Umbilical cord (tissue), 2 donors: ENCODE measurements at places on chromosomes 7 and 10. TPM values are rescaled to one million over a fixed set of nuclear protein-coding genes. Genes with fewer than 3 reads are reported as not detected.

Gene CRPPA
- total RNA-seq, result 12.3 TPM

Gene ACSL5
- total RNA-seq, result 3.1 TPM

Gene PPP1R9A
- 10.4 TPM for total RNA-seq

Gene COMTD1
- 15.9 TPM for total RNA-seq

Gene GSTO1
- total RNA-seq, result 58.5 TPM

Gene ITGA8
- 1.7 TPM for total RNA-seq

Gene SMKR1
- not detected for total RNA-seq

Gene CHST15
- total RNA-seq, result 12.5 TPM

- peak; percentile 91 for DNase-seq
These were observed 94.0 kb downstream of the SORBS1 start for GRCh38 chr10:95467162-95467599.

GRCh38 chr10:103058034-103058433 is 135.0 kb downstream of the NT5C2 start:
- DNase-seq, result no peak

- DNase-seq, result no peak
These were observed 203.5 kb upstream of the PHF14 start for GRCh38 chr7:10770176-10770575.

DNA sequence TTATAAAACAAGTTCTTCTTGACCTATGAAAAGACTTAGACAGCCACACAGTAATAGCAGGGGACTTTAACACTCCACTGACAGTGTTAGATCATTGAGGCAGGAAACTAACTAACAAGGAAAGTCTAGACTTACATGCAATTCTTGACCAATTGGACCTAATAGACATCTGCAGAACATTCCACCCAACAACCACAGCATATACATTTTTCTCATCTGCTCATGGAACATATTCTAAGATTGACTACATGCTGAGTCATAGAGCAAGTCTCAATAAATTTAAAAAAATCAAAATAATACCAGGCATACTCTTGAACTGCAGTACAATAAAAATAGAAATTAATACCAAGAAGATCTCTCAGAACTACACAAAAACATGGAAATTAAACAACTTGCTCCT is 219.5 kb upstream of the HPS1 start:
- no peak for DNase-seq

- DNase-seq, result no peak
These were observed 397.8 kb downstream of the GFRA1 start for GRCh38 chr10:115875172-115875571.

- no peak for DNase-seq
These were observed 6.3 kb downstream of the LIPJ start for GRCh38 chr10:88592906-88593305.

DNA sequence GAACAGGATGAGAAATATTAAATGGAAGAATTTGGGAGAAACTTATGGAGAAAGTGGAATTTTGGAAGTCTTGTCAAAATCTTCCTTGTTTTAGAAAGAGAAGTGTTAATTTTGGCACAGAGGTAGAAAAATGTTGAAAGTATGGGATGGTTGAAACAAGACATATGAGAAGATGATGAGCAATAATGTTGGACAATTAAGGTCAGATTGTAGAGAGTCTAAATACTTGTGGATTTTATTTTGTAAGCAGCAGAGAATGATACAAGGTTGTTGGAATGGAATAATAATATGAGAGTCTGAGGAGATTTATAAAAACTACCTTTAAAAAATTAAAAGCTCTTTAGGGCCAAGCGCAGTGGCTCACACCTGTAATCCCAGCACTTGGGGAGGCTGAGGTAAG is 34.6 kb downstream of the PHTF2 start:
- DNase-seq, result no peak

GRCh38 chr7:148624735-148625134 is 34.2 kb downstream of the C7orf33 start:
- no peak for DNase-seq

GRCh38 chr7:44709945-44710596 is 38.6 kb upstream of the ZMIZ2 start:
- no peak for DNase-seq

- DNase-seq, result no peak
These were observed 18.6 kb downstream of the NUDCD3 start for GRCh38 chr7:44471850-44472249.

GRCh38 chr7:91942312-91942711 is 1.6 kb downstream of the AKAP9 start:
- DNase-seq, result no peak

DNA sequence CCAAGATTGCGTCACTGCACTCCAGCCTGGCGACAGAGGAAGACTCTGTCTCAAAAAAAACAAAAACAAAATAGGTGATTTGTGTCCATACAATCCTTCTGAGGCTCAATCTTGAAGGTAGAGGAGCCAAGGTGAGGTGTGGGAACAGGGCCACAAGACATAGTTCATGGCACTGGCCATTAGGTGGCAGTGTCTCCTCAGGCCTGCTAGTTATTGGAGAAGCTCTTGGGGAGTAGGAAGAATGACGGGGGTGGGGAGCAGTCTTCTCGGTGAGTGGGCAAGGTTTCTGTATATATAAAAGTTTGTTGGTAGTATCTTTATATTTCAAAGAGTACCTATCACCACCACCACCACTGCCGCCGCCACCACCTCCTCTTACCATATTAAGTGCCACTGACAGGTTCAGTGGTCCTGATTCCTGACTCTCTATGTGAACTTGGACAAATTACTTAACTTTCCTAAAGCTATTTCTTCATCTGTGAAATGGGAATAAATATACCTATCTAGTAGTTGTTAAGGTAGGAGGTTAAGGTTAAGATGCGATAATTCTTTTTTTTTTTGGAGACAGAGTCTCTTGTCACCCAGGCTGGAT is 24.0 kb downstream of the CCSER2 start:
- DNase-seq, result no peak

- DNase-seq, result no peak
These were observed 4.1 kb upstream of the KMT2E start for GRCh38 chr7:105009667-105010503.

GRCh38 chr7:11548532-11548931 is 283.5 kb downstream of the THSD7A start:
- no peak for DNase-seq

DNA sequence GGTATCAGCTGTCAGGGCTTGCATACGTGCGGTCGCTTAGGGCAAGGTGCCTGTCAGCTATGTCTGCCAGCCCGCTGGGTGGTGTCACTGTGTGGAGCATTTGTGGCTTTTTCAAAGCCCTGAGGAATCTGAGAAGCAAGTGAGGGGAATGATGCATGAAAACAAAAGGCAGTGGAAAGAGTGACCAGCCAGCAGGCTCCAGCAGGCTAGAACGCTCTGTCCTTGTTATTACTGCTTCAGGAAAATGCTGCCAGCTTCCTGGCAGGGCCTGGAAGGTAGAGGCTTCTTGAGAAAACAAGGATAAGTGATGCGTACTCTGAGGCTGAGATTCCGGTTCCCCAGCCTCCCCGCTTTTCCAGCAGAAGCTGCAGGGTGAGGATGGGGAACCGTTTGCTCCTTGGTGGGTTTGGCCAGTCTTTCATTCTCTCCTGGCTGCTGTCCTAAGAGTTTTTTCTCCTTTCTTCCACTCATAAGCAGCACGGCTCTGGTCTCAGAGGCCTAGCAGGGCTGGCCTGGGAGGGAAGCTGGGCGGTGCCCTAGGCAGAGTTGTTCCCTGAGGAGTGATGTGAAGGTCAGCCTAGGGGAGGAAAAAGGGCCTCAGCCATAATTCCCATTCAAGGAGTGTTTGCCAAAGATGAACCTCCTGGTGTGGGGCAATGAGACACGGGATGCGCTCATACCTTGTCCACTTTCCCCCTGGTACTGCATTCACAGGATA is 42.8 kb upstream of the MKLN1 start:
- DNase-seq, result peak; percentile 54

GRCh38 chr10:52483587-52483986 is 169.5 kb downstream of the DKK1 start:
- DNase-seq, result no peak

GRCh38 chr7:87001214-87001613 is 58.2 kb downstream of the ELAPOR2 start:
- DNase-seq, result no peak

DNA sequence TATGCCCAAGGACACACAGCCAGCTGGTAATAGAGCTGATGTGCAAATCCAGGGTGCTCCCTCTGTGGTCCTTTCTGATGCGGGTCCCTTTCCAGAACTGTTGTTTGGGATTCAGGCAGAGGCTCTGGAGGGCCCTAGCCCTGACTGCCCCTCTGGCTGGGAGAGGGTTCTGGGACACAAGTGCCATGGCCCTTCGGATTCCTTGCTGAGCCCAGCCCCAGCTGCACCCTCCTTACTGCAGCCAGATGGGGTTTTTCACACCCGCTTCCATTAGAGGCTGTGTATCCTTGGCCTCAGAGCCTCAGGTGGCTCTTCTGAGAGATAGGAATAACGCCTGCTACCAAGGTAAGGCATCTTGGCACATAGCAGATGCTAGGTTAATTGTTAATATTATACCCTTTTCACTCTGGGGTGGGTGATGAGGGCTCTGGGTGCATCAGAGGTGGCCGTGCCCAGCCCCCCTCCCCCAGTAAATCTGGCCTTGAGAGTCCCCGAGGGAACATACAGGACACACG is 89.8 kb upstream of the LRRC4 start:
- no peak for DNase-seq

DNA sequence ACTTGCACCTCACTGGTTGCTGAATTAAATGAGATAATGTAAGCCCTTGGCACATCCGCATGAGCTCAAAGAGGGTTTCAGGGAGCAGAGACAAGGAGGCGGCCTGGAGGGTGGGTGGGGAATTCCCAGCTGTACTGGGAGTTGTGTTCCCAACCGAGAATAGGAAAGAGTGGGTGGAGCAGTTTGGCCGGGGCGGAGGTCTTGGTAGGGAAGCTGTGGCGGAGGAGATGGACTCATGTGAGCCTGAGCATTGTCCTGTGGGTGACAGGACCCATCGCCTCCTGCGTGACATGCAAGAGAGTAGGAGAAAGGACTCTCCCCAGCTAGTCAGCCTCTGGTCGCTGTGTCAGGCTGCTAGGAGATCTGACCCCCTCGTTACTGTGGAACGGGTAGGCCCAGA is 41.0 kb upstream of the SAMD8 start:
- DNase-seq, result peak; percentile 41

GRCh38 chr10:101566333-101567164 is 21.5 kb downstream of the POLL start:
- DNase-seq, result peak; percentile 12

DNA sequence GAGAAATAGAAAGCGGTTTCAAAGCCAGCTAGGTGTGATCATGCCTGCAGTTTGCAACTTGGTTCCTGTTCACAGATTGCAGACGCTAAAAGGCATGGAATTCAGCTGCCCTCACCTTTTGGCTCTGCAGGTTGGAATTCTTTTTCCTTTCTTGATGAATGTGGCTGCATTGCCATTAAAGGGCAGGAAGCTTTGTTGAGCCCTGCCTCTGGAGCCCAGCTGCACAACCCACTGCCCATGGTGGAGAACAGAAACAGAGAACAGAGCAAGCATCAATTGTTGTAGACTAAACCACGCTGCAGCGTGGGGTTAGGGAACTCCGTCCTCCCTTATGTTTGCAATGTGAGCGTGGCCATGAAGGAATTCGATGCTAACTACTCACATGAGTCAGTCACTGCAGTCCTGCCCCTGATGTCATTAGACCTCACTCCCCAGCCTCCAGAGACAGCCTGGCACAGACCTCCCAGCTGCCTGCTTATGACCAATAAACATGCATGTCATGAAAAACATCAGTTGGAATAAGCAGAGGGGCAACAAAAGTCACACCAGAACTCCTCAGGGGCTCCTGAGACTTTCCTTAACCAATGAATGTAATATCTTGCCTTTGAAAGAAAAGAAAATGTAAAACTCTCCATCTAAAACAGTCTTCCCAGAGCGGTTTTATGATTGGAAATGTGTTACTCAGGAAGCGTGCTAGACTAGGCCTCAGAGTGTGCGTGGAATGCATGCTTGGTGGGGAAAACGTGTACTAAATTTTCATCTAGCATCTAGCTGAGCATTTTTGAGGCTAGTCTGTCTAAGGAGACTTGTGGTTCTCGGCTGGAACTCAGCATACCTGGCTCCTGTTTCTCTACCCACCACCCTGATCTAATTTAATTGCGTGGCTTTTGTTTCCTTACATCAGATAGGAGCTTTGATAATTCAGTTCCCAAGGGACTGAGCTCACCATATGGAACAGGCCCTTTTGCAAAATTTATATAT is 232.2 kb downstream of the KIAA1217 start:
- no peak for DNase-seq

GRCh38 chr10:3790858-3791257 is 5.8 kb upstream of the KLF6 start:
- no peak for DNase-seq

- peak; percentile 48 for DNase-seq
These were observed 7.4 kb upstream of the ZMYND11 start for GRCh38 chr10:127612-128432.

- no peak for DNase-seq
These were observed 20.4 kb upstream of the KNDC1 start for GRCh38 chr10:133139551-133140065.

- no peak for DNase-seq
These were observed 205.7 kb downstream of the PARD3 start for GRCh38 chr10:34609287-34609940.

DNA sequence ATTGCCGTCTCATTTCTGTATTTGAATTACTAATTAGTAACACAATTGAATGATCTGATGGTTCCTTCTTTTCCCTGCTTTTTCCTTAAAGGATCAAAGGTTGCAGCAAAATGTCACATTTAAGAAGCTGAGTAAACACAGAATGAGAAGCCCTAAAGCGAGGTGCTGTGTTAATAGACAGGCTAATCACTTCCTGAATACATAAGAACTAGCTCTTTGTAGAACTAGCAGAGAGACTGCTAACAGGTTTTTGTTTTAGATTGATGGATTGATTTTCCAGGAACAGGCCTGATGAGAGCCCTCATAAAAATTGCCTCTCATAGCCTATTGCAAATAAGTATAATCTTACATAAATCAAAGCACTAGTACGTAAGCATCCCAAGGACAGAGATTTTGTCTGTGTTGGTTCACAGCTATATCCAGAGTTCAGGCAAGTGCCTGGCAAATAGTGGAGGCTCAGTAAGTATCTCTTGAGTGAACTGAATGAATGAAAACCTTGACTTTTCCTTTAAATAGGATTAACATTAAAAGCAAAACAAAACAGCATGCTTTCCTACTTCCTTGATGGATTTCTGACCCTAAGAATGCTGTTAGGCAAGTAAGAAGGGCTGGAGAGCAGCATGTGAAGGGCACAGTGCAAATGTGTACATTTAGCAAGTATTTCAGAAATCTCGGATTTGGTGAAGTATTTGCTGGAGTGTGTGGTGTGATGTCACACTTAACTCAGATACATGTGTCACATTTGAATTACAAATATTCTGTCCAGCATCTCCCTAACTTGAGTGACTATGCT is 3.3 kb downstream of the TMEM229A start:
- no peak for DNase-seq
